ENCODE measurements at places on chromosomes 7 and 10.

DNA sequence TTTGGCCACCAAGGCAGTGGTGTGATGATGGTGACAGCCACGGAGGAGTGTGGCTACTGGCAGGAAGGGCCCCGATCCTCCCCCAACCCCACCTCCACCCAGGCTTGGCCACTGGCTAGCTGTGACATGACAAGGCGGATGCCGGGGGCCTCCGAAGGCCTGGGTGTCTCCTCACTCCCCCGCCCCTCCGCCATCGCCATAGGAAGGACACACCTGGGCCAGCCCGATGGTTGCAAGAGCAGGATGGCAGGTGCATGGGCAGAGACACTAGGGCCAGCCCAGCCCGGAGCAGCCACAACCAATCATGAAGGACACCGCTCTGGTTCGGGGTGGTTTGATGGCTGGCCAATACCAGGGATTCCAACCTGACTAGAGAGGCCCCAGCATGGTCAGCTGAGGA lies 81.0 kb downstream of the PTPRN2 start:
- no peak for DNase-seq

- no peak for DNase-seq
Observed at GRCh38 chr10:48458662-48459048, 146.2 kb downstream of the ARHGAP22 start.

DNA sequence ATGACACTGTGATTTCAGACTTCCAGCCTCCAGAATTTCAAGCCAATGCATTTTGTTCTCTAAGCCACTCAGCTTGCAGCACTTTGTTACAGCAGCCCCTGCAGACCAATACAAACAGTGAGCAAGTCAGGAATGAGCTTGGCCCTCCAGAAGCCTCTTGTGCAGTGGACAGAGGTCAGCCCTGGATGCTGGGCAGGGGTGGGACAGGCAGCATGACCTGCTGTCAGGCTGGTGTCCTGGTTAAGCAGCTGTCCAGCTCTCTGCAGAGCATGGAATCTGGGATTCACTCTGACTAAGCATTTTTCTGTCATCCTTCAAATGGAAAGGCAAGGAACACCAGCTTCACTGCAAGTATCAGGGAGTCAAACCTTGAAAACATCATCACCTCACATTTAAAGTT lies 85.5 kb upstream of the GDF10 start:
- DNase-seq = no peak

DNA sequence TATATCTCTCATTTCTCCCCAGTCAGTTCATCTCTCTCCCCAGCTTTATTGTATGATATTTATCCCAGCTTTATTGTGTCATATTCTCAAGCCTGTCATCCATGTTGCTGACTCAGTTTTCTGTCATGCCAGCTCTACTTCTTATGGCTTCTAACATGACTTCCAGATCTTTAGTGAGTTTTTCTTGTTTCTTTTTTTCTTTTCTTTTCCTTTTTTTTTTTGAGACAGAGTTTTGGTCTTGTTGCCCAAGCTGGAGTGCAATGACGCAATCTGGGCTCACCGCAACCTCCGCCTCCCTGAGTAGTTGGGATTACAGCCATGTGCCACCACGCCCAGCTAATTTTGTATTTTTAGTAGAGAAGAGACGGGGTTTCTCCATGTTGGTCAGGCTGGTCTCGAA lies 28.7 kb upstream of the CALU start:
- no peak for DNase-seq

DNA sequence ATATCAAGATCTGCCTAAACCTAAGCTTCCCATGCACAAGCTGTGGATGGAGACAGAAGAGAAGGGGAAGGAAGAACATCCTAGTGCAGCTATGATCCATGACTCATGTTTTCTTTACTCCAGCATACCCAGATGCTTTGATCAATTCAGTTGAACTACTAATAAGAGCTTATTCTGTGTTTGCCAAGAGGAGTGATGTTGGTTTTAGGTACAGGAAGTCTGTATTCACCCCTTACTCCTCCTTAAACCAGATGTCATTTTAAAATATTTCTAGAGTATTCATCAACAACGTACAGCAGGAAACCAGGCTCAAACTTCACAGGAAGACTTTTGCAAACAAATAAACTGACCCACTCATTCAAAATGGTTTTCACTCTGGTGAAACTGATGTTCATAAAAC lies 29.2 kb downstream of the PANK1 start:
- DNase-seq = no peak

DNA sequence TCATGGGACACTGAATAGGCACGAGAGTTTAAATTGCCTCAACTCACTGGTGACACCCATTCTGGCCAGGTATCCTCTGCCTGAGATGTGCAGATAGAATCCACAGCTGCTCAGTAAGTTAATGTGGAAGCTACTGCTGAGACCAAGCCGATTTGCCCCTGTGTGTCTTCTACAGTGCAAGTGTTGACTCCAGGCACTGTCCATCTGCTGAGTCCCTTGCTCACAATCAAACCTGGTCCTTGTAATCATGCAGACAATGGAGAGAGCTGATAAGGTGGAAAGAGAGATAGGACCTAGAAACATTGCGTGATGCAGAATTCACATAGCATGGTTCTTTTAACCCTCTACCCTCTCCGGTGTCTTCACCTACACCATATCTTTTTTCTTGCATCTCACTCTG lies 101.4 kb downstream of the ITGB8 start:
- no peak for DNase-seq

GRCh38 chr10:24552346-24553016 lies 171.2 kb downstream of the ARHGAP21 start:
- peak; percentile 10 for DNase-seq

- no peak for DNase-seq
Observed at GRCh38 chr7:137847568-137848050, 835 bp upstream of the DGKI start.

- no peak for DNase-seq
Observed at GRCh38 chr7:47689558-47689957, 107.6 kb upstream of the TNS3 start.

- DNase-seq = no peak
Observed at GRCh38 chr10:32979041-32979440, 21.0 kb upstream of the ITGB1 start.

GRCh38 chr10:129448539-129448938 lies 18.5 kb upstream of the MGMT start:
- no peak for DNase-seq

DNA sequence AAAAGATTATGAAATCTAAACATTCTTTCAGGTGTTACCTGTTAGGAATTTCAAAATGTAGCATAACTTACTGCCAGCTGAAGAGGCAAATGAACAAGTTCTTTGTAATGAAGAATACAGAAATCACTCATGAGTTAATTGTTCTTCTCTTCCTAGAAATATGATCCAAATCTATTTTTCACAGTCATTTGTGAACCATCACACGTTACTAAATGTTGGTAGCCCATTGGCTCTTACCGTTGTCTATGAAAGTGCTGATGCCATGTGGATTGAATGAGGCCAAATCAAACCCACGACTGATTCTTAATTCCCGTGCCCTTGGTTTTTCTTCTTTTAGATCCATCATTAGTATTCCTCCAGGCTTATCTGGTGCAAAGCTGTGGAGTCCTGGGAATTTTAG lies 15.9 kb upstream of the PON3 start:
- no peak for DNase-seq

GRCh38 chr10:128781637-128782036 lies 655.4 kb upstream of the MKI67 start:
- no peak for DNase-seq

GRCh38 chr7:130275826-130276297 lies 9.2 kb downstream of the CPA2 start:
- peak; percentile 24 for DNase-seq

GRCh38 chr7:143906895-143907294 lies 4.9 kb upstream of the TCAF1 start:
- DNase-seq = no peak

DNA sequence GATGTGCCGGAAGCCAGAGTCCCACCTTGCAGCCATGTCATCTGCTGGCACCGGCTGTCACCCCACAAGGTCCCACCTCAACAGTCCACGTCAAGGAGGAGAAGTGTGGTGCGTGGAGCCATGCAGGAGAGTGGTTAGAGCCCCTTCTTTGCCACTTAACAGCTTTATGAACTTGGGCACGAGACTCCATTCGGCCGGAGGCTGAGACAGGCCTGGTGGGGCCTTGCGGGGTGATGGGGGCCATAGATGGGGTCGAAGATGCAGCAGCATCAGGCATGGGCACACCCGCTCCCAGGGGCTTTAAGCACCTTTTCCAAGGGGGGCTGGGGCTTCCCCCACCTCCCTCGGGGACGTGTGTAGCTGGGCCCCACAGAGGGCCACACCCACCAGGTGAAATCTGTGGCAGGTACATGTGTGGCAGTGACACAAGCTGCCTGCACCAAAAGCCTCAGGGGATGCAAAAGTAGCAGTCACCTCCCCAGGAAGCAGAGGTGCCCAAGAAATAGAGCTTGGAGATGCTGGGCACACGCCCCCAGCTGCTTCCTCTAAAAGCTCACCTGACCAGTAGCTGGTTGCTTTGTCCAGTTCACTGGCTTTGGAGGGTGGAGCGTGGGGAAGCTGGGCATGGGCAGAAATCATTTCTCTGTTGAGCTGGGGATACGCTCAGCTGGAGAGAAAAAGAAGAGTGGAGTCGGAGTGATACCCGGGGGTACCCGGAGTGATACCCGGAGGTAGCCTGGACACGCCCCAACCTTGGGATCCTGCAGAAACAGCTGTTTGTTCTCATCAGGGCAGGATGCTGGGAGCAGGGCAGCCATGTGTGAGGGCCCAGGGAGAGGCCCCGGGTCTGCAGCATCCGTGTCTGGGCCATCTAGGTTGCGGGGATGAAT lies 199.8 kb downstream of the EBF3 start:
- no peak for DNase-seq

- no peak for DNase-seq
Observed at GRCh38 chr10:9061871-9062270, 1007.4 kb downstream of the GATA3 start.

DNA sequence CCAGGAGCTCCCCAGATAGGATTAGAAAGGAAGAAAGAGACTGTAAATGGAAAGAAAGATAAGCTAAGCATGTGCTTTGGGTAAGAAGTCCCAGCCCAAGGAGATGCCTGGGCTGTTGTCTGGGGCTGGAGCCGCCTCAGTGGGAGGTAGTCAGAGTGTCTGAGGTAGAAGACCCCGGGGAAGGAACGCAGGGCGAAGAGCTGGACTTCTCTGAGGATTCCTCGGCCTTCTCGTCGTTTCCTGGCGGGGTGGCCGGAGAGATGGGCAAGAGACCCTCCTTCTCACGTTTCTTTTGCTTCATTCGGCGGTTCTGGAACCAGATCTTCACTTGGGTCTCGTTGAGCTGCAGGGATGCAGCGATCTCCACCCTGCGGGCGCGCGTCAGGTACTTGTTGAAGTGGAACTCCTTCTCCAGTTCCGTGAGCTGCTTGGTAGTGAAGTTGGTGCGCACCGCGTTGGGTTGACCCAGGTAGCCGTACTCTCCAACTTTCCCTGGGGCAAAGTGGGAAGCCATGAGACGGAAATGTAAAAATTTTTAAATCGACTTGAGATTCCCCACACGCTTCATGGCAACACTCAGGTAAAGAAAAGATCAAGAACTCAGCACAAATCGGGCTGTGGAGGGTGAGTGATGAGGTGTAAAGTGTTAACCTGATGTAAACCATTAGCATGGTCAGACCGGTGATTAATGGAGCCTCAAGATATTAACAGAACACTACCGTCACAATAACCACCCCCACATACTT lies 1.3 kb downstream of the HOXA1 start:
- DNase-seq = no peak

- DNase-seq = no peak
Observed at GRCh38 chr7:99429756-99430155, 8.8 kb downstream of the PTCD1 start.

- DNase-seq = no peak
Observed at GRCh38 chr10:3476640-3477448, 304.3 kb upstream of the PITRM1 start.

DNA sequence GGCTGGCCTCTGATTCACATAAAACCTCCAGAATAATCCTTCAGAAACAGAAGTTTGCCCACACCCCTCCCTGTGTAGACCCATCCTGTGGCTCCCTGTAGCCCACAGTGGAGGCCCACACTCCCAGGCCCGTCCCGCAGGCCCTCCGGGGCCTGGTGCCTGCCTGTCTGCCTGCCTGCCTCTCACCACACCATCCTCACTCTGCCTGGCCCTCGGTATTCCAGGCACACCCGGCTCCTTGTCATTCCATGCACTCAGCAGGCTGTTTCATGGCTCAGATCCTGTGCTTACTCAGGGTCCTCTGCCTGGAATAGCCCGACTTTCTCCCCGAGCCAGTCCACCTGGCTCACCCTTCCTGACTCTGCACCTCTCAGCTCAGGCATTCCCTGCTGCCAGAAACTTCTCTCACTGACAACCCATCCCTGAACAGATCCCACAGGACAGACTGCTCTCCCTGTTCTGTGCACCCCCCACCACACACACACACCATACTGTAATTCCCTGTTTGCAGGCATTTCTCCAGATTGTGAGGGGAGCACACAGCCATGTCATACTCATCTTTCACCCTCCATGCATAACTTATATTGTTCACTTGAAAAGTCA lies 498.0 kb upstream of the ZMIZ1 start:
- no peak for DNase-seq

- DNase-seq = no peak
Observed at GRCh38 chr10:115829521-115830205, 443.3 kb downstream of the GFRA1 start.

DNA sequence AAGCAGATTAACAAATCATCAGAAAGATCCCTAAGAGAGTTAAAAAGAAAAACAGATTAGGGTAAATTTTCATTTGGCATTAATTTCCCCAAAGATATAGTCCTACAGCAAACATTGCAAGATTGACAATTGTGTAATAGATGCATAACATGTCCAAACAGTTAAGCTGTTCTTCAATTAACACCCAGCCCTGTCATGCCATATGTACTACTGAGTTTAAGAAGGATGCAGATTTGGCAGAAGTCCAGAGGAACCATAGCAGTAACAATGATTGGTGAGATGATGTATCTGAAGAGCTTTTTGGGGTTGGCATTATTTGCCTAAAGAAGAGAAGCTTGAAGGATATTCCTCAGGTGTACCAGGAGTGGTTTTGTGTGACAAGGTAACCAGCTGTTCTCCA lies 287.6 kb downstream of the LRMDA start:
- DNase-seq = peak; percentile 49

- no peak for DNase-seq
Observed at GRCh38 chr7:35988105-35988504, 164.9 kb upstream of the EEPD1 start.

GRCh38 chr7:117393781-117394180 lies 33.5 kb downstream of the ASZ1 start:
- no peak for DNase-seq

DNA sequence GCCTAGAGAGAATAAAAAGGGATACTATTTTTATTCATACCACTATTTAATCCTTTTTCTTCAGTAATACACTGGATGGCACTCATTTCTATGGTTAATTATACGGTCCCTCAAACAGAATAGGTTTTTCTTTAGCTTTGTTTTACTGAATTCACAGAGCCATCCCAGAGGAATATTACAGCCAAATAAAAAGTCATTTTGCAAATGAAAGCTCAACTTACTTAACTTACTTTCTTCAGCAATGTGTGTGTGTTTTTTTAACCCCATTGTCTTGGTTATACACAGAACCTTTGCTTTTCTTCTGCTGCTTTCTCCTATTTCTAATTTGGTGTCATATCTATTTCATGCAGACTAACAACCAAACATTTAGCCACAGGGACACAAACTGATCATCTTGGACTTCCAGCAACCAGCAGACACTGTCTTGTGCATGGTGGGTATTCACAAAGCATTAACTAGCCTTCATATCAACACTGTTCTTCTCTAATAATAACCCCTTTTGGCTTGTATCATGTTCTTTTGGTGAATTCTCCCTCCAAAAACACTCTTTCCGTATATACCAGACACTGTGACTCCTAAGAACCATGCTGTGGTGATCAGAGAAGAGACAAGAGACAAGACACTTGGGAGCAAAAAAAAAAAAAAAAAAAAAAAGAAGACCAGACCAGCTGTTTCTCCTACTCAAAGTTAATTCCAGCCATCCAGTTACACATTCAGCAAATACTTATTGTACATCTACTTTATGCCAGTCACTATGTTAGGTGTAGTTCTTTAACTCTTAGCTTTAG lies 40.4 kb downstream of the PIP4K2A start:
- no peak for DNase-seq

Data from NCI-H1436 (cell line).